Renal cortex interstitium (tissue), 15 donors: ENCODE measurements at places on chromosomes 11 and 22.

DNA sequence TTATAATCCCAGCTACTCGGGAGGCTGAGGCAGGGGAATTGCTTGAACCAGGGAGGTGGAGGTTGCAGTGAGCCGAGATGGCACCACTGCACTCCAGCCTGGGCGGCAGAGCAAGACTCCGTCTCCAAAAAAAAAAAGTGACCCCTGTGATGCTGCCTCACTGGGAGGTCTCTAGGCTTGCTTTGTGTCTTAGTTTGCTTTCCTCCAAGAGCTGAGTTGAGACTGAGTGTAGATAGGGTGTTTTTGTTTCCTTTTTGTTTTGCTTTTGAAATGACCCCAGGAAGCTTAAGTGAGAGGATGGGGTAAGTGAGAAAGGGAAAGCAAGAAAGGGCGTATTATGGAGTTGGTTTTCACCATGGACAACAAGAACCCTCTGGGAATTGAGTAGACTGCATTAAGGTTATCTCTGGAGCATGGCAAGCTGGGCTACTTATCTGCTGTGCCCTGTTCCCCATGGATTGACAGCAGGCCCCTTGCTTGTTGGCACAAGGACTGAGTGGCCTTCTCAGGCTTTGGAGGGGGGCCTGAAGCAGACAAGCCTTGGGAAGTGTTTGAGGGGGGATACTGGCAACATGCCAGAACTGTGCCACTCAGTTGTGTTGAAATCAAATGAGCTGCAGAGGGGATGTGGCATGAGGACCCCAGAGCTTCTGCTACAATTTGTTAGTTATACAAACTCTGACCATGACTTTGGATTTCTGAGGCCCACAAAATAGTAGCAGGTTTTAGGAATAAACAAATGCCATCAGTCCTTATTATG lies 300.6 kb upstream of the C11orf87 start:
- no peak for DNase-seq

- DNase-seq, result no peak
Observed at GRCh38 chr11:25733777-25734176, 598.2 kb upstream of the ANO3 start.

GRCh38 chr11:102792604-102793003 lies 5.4 kb downstream of the MMP1 start:
- DNase-seq, result no peak

- DNase-seq, result no peak
Observed at GRCh38 chr11:64356498-64357411, 2.2 kb upstream of the RPS6KA4 start.

DNA sequence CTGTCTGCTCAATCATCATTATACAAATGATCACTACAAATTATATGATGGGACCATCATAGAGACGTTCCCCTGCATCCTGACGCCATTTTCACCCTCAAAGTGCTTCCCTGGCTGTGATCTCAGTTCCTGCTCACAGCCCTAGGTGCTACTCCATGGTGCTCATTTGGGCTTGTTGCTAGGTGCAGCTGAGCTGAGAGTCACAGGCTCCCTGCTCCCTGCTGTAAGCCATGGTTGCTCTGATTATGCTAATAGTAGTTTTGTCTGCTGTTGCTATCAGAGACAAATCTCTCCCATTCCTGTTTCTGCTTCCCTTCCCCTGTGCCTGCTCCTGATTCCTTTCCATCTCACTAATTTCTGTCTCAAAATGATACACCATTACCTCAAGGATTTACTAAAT lies 474.3 kb downstream of the METTL15 start:
- no peak for DNase-seq

DNA sequence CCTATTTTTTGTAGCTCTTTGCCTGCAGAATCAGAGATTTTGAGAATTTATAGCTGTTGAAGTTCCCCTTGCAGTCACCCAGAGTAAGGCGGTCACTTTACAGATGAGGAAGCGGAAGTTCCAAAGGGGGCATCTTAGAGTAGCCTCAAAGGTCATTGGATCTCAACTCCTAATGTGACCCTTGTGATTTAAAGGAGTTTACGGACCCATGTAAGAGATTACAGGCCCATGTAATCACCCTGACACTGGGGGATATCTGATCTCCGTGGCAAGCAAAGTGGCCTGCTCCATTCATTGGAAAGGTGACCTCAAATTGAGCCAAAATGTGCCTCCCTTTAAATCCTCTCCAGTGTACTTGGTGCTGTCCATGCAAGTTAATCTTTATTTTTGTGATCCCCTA lies 15.7 kb downstream of the P2RX3 start:
- no peak for DNase-seq

DNA sequence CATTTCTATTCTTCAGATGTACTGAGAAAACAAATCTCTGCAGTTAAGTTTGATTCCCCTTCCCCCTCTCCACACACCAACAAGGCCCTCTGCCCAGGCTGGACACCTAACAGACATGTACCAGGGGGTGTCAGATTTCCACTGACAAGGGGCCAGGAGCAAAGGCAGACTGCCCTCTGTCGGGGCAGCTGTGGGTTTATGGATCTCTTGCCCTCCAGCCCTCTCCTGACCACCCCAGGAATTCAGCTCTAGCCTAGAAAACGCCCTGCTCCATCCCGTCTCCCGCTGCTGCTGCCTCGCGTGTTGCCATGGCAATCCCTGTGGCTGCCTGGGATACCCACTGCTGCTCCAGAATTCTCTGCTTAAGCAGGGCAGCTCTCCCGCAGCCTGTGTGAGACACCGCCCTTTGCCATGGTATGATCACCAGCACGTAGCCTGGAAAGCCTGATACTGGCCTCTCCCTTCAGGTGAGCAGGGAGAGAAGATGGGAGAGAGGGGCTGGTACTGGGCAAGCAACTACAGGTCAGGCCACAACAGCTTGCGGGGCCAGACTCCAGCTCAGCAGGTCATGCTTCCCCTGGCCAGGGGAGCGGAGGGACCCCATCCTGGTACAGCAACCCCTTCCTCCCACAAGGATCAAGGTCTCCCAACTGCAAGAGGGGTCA lies 41.6 kb downstream of the BUD13 start:
- DNase-seq, result no peak

GRCh38 chr11:64638018-64638665 lies 47.1 kb downstream of the SLC22A12 start:
- no peak for DNase-seq

GRCh38 chr11:6022956-6023355 lies 7.6 kb downstream of the OR56A1 start:
- peak; percentile 3 for DNase-seq

DNA sequence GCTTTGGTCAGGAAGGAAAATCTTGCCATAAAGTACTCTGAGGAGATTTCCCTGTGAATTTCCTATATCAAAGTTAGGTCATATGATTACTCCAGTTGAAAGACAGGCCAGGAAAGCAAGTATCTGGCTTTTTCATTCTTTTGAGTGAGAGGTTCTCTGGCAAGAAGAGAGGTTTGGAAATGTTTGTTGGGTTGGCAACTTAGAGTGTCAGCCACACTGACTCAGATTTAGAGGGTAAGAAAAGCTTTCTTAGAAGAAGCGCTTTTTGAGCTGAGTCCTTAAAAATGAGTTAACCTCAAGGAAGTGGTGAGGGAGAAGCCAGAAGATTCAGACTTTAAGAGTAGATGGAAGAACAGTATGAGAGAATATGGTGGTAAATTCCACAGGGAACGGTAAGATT lies 86.1 kb upstream of the BDNF start:
- no peak for DNase-seq

- DNase-seq, result no peak
Observed at GRCh38 chr11:99601179-99601578, 580.4 kb downstream of the CNTN5 start.

DNA sequence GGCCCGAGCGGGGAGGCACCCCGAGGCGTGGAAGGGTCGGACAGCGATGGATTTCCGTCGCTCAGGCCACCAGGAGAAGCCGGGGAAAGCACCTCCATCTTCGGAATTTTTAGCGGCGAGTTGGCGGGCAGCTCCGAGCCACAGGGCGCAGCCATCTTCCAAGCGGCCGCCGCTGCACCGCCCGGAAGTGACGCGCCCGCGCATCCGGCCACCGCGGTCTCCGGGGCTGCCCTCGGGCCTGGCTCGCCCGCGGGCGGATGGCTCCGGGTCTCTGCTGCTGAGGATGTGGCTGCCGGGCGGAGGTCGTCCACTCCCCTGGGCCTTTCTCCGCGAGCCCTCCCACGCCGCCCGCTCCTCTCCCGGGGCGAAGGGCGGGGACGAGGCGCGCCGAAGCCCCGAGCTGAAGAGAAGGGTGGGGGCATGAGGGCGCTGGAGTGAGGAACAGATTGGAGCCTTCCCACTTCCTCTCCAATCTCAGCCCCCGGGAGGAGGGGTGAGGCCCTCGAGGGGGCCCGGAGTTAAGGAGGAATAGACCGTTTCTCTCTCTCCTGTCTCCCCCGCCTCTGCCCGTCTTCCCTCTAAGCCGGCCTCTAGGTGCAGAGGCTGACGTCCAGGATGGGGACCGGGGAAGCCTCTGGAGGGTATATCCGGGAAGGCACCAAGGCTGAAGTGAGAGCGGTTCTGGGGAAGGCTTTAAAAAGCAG lies at the start of gene MSANTD2:
TSS of gene MSANTD2 (minus strand) at position 181 of the 704 bp plus-strand sequence. CDS start at position 155, 26 bp downstream.
- DNase-seq, result peak; percentile 85

DNA sequence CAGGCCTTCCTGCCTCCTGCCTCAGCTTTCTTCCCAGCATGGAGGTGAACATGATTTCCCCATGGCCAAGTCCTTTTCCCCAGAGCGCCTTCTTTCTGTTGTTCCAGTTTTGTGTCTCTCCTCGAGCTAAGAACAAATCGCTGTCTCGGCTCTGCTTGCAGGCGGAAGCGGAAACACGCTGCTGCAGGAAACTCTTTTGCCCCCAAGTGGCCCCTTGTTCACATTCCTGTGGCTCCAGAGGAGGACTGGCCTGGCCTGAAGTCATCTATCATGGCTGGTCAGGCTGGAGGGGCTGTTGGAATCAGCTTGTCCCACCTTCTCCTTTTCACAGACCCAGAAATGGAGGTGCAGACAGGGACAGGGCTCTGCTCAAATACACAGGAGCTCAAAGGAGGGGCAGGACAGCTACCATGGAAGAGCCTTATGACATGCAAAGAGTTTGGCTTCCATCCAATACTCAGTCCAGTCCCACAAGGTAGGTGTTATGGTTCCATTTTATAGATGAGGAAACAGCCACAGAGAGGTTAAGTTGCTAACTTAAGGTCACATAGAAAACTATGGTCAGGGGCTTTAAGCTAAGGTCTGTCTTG lies 182.2 kb upstream of the SYT13 start:
- peak; percentile 38 for DNase-seq

- no peak for DNase-seq
Observed at GRCh38 chr11:5335170-5335569, 8.2 kb downstream of the OR51B5 start.

- no peak for DNase-seq
Observed at GRCh38 chr11:133810766-133811165, 34.5 kb downstream of the SPATA19 start.

DNA sequence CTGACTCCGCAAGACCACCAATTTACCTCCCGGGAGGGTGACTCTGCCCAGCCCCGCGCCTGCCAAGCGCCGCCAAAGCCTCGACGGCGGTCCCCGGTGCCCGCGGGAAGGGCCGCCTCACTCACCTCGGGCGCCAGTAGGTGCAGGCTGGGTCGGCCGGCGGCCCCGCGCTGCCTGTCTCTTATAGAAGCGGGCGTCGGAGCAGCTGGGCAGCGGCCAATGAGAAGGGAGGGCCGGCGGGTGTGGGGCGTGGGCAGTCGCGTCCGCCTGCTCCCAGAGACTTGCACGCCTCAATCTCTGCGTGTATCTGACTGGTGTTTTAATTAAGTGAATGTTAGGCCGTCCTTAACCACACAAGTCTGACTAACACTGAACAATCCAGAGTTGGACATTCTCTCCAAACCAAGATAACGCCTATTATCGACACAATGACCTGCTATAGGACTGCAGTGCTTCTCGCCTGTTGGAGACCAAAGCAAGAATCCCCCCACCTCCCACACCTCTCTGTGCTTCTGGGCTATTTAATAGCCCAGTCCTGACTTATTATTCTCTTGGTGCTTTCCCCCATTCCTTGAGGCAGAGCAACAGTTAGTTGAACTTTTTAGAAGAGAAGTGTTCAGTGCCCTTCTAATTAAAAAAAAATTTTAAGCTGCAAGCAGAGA lies at the start of gene TPH1:
TSS of gene TPH1 (minus strand) at position 154 of the 662 bp plus-strand sequence. CDS start 5,507 bp downstream, outside the sequence.
- DNase-seq, result peak; percentile 12

- no peak for DNase-seq
Observed at GRCh38 chr11:70567680-70568034, 169.3 kb downstream of the CTTN start.

DNA sequence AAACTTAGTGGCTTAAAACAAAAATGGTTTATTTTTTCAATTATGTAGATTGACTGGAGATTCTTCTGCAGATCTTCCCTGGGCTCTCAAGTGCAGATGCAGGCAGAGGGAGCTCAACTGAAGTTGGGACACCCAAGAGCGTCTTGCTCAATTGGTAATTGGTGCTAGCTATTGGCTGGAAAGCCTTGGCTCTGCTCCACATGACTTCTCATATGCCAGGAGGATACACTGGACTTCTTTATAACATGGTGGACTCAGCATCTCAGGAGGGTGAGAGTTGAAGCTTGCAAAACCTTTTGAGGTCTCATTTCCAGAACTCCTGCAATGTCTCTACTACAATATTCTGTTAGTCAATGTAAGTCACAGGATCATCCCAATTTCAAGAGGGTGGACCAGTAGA lies 42.2 kb upstream of the PRSS23 start:
- DNase-seq, result no peak

- no peak for DNase-seq
Observed at GRCh38 chr11:83008581-83008923, 63.1 kb downstream of the RAB30 start.

DNA sequence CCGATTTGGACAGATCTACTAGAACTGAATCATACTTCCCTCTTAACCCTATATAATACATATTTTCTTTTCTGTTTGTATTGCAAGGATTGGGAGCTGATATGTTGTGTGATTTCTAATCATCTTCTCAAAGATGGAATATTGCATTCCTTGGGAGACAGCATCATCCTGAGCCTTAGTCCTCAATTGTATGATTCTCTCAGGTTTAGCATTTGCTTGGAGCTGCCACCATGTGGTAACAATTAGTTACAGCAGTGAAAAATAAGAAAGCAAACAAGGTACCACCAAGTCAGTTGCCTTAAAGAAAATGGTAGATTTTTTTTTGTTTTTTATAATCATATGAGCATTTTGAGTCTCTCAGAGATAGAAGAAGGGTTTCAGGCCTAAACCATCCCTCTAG lies 11.9 kb downstream of the SNX19 start:
- no peak for DNase-seq

GRCh38 chr22:30307041-30307574 lies 17.8 kb upstream of the CASTOR1 start:
- no peak for DNase-seq

- DNase-seq, result no peak
Observed at GRCh38 chr11:134488913-134489312, 76.9 kb upstream of the B3GAT1 start.

DNA sequence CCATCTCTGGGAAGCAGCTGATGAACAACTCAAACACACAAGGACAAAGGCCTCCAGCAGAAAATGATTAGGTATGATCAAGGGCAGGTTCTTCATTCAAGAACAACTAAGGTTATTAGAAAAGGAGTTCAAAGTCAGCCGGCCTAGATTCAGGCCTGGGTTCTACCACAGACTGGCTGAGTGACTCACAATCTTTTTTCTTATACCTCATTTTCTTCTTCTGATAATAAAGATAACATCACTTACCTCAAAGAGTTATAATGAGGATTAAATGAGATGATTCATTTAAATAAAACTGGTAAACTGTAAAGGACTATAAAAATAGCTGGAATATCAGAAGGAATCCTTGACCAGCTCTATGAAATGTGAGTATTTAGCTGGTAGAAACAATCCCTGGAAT lies 49.3 kb upstream of the PPP2R1B start:
- no peak for DNase-seq
